Right renal cortex interstitium (tissue), 3 donors: ENCODE measurements at places on chromosomes 4 and X. TPM values are rescaled to one million over a fixed set of nuclear protein-coding genes. Genes with fewer than 3 reads are reported as not detected.
A peak's percentile ranks its signal among the peaks of the same experiment; 100 is the strongest.

- no peak for DNase-seq
These were observed 78.8 kb downstream of the TMEM164 start for GRCh38 chrX:110081740-110082139.

GRCh38 chr4:148901075-148901705 is 459.0 kb upstream of the NR3C2 start:
- no peak for DNase-seq

DNA sequence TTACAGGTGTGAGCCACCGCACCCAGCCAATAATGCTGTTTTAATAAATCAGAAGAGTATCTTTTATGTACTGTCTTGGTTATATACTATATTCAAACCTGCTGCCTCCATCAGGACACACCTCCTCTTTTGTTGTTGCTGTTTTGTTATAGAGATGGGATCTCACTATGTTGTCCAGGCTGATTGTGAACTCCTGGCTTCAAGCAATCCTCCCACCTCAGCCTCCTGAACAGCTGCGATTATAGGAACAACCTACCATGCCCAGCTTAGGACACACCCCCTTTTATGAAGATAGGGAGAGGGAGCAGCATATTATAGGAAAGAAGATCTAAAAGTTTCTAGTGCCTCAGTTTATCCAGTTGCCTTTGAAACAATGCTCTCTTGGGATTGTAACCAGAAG is 62.2 kb upstream of the RAB33B start:
- no peak for DNase-seq

DNA sequence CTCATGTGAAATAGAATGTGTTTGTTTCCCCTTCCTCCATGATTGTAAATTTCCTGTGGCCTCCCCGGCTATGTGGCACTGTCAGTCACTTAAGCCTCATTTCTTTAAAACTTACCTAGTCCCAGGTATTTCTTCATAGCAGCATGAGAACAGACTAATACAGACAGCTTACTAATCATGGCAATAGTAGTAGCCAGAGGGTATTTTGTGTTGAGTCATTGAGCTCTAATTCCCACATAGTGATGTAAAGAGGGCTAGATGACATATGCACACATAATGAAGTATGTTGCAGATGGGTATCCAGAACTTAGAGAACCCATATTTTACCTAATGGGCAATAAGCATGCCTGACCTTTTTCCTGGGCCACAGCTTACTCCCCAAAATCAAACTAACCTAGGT is 1197.2 kb downstream of the PCDH7 start:
- DNase-seq: no peak

DNA sequence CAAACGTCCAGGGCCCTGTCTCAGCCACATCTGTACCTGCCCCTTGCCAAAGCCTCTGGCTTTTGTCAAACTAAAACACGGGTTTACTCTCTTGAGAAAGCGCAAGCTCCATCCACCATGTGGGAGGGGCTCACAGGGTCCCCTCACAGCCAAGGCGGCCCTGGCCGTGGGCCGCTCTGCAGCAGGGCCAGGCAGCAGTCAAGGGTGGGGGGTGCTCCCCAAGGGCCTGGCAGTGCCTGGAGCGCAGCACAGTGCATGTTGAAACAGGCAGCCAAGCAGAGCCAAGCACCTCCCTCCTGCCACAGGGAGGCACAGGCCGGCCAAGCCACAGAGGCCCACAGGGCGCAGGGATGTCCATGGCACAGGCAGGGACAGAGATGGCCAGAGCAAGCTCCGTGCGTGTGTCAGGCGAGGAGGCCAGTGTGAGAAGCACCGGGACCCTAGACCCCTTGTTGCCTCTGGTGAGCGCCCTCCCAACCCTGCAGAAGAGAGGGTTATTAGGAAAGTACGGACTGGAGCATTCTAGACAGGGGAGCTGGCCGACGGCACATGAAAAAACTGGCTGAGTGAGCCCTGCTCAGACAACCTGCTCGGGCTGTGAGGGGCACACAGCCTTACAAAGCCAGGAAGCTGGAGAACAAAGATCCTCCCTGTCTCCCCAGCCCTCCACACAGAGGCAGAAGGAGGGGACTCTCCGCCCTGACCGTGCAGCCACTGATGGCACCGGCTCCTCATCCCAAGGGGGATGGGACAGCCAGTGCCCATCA is 39.0 kb downstream of the FAM53A start:
- DNase-seq: peak; percentile 38

DNA sequence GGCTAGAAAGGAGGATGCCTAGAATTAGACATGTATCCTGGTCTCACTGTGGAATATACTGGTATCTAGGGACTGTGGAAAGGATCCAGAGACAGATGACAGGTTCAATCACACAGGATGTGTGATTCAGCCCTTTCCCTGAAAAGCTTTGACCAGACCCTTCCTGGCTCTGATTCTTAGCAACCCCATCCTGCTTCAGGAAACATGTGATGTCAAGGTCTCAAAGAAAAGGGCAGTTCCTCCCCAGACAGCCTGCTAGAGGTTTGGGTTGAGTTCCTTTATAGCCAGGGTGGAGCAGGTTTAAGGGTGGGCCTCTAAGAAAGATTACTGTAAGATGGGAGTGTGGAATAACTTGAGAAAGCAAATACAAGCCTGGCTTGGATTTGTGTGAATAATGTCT is 3.0 kb downstream of the BMP15 start:
- no peak for DNase-seq

Gene LGI2
- 26.2 TPM for polyA plus RNA-seq

Gene ATOH1
- polyA plus RNA-seq: not detected

Gene DUSP21
- not detected for polyA plus RNA-seq

Gene SPARCL1
- polyA plus RNA-seq: 25.5 TPM

Gene IGFBP7
- polyA plus RNA-seq: 575 TPM

Gene ANXA10
- 0.25 TPM for polyA plus RNA-seq
